Breast epithelium (tissue), 4 donors: ENCODE measurements at places on chromosomes 1 and 21. TPM values are rescaled to one million over a fixed set of nuclear protein-coding genes. Genes with fewer than 3 reads are reported as not detected.
A peak's percentile ranks its signal among the peaks of the same experiment; 100 is the strongest.

HAO2 gene
- 0.66 TPM for total RNA-seq

DNA sequence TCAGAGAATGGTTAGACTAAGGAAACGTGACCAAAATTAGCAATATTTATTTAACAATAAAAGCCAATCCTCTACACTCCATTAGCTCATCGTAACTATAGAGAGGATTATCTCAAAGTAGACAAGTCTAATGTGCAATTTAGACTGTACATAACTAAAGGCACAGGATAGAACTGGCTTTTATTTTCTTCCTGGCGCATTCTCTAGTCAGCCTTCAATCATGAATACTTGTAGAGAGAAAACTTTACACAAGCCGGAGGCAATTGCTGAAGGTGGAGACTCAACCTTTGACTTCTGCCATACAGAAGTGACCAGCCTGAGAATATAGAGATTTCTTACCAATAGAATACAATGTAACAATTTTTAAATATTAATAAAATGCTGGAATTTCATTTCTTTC, 777.9 kb downstream of the LTN1 start:
- no peak for DNase-seq

DNA sequence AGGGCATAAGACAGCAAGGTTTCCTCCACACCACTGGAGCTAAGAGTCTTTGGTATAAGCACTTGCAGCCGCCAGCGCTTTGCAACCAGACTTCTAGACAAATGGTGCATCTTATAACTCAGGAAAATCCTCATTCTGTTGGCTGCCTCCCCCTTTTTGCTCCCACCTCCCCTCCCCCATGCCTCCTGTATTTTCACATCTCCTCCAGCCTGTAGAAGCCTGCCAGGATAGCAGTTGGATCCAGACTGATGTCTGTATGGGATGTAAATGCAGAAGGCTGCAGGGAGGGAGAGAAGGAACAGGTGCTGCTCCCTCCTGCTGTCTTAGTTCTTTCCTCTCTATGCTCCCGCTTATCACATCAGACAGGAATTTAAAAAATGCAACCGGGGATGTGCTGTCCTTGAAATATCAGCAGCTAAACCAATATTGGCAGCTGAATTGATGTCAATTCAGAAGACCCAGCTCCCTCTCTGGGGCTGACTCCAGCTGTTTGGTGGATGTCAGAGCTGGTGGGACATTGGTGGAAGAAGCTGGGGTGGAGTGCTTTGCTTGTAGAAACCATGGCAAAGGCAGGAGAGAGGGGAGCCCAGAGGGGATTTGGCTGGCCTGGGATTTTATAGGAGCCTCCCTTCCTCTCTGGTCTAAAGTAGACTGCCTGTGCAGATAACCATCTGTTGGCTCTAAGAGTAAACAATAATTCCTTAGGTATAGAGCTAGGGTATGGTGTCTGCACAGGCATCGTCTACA, 53.5 kb downstream of the NFASC start:
- no peak for DNase-seq

ZMYND12 gene
- 3.8 TPM for total RNA-seq

NBPF9 gene
- total RNA-seq, result 17.6 TPM

DNA sequence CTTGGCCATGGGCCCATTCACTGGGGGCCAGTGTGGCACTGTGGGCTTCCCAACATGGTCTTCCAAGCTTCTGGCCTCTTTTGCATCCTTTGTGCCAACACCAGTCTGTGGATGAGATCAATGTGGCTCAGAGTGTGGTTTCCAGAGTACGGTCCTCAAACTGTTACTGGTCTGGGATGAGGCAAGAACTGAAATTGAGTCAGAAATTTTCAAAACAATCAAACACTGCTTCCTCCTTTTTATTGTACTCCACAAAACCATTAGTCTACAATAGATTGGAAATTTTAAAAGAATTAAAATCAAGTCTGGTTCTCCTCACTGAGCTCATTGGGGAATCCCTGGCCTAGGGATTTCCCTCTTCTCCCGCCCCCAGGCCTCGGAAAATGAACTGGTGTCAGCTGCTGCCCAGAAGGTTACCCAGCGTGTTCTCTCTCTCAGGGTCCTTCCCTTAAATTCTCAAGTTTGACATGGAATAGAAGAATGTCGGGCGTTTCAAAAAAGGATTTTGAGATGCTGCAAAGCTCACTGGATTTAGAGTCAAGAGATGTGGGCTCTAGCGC, 222.0 kb downstream of the SDCCAG8 start:
- no peak for DNase-seq

LCE2C gene
- total RNA-seq, result not detected

- DNase-seq, result no peak
Observed at GRCh38 chr1:57324388-57324787, 99.5 kb downstream of the DAB1 start.

DNA sequence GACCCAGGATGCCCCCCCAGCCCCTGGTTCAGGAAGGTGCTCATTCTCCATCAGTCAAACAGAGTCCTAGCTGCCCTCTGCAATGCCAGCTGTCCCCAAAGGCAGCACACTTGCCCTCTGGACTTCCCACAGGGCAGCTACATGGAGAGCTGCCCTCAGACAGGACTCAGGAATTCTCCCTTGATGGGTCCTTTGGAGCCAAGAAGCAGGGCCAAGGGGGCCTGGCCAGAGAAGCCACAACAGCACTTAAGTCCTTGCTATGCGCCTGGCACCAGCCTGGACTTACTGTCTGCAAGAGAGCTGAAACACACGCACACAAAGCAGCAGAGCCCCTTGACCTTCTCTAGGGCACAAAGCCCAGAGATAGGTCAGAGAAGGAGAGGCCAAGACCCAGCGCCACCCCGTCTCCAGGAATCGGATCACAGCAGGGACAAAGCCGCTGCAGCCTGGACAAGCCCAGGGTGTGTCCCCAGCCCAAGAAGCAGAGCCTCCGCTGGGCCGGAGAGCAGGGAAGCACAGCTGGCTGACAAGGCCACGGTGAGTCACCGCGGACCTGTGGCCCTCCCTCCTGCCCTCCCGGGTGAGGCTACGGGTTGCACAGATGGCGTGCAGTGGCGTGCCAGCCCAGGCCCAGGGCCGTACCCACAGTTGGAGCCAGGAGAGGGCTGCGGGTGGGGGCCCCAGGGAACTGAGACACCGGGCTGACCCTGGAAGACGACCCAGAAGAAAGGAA, 1.7 kb downstream of the WNT9A start:
- DNase-seq, result peak; percentile 55

- DNase-seq, result no peak
Observed at GRCh38 chr1:11847667-11848372, at the start of gene NPPA. Gene NPPA (minus strand): TSS chr1:11847783. CDS start chr1:11847684, 99 bp downstream.

DNA sequence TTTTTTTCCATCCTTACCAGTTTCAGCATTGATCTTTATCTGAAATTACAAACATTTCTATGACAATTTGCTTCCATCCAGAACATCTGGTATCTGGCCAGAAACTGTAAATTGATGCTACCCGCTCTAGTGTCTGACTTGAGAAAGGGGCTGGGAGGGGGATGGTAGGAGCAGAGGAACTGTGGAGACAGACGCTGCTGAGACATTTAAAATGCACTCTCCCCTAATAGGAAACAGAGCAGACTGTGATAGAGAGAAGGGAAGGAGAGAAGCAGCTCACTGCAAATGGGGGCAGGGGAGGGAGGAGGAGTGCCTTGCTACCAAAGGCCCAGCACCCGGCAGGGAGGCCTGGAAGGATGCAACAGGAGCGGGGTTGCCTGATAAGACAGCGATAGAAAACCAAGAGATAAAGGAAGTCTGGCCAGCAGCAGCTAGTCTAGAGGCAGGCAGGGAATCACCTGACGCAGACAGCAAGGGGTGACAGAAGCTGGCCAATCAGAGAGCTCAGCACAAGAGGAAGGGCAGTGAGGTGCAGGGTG, 195.5 kb upstream of the NFIA start:
- no peak for DNase-seq

DNA sequence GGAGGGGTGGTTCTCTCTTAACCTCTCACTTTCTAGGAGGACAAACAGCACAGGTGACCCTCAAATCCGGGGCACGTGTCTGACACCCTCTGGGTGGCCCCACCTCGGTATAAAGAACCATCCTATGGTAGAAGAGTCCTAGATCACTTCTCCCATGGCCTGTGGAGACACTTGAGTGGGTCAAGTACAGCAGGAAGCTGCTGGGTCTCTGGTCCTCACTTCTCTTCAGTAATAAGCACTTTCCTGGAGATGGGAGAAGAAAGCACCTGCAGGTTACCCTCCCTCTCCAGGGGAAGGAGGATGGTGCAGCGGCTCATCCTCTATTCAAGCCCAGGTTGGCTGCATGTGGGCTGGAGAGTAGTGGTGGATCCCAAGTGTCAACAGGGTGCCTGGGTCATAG, 17.0 kb downstream of the S100A7 start:
- no peak for DNase-seq

MAST2 gene
- total RNA-seq, result 34.4 TPM
